ENCODE measurements at places on chromosomes 11 and 22.

GRCh38 chr11:129319751-129320150 is 55.9 kb upstream of the BARX2 start:
- DNase-seq: peak; percentile 37

- no peak for DNase-seq
Measured at GRCh38 chr11:128835741-128836430, 31.2 kb downstream of the KCNJ1 start.

GRCh38 chr11:117907276-117908108 is 21.7 kb downstream of the TMPRSS13 start:
- DNase-seq: peak; percentile 99

- DNase-seq: no peak
Measured at GRCh38 chr11:58575377-58576020, at the start of gene LPXN. LPXN (minus strand) TSS chr11:58575856; CDS start chr11:58575772, 84 bp downstream.

DNA sequence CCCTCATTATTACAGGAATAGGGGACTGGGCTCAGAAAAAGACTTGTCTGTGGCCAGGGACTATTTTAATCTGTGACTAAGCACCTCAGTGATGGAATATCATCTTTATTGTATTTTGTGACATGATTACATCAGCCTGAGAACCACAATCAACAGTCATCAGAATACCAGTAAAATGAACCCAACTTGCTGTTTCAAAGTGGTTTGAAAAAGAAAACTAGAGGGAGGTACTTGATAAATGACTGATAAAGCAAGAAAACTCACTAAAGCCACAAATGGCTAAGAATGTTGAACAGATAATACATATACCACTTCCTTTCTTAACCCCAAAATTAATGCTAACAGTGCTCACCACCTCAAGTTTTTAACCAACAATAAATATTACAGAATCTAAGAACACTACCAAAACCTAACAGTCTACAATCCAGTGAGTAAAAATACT is 155.7 kb downstream of the ATG16L2 start:
- peak; percentile 39 for DNase-seq

- DNase-seq: no peak
Measured at GRCh38 chr22:49965091-49966040, 4.8 kb downstream of the PIM3 start.

GRCh38 chr22:23281406-23282088 is 101.2 kb downstream of the BCR start:
- DNase-seq: peak; percentile 67

DNA sequence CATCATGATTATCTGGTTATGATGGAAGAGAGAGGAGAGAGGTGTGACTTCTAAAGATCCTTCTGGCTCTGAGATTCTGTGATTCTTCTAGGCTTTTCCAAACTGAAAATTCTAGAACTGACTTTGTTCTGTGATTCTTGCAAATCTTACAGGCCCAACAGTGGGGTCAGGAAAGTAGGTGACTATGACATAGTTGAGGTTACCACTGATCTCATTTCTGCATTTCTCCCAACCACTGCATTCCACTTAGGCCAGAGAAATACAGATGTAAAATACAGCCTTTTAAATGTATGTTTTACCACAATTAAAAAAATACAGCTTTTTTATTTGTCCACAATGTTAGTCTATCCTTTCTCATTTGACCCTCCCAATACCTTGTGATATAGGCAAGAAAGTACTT is 83.7 kb downstream of the STIM1 start:
- DNase-seq: peak; percentile 49
